Common myeloid progenitor, CD34-positive (primary cell): ENCODE measurements at places on chromosomes 5 and 9.

DNA sequence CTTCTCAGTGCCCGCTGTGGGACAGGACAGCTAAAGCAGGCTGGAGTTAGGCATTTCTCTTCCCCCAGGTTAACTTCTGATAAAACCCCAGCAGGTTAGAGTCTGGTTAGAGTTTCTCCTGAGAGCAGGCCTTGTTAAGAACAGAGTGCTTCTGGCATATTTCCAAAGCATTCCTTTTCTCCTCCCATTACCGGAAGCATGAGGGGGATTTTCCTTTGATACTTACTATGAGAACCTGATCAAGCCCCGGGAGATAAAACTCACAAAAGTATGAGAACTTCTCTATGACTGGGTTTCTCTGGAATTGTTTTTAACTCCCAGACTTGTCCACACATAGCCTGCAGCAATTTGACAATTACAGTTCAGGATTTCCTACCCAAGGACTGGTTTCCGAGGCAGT is 77.4 kb upstream of the MAST4 start:
- H3K4me1 ChIP-seq: no peaks in the 10 kb centered on the region
- no peak for DNase-seq
- no peak overlapping the region for H3K4me3 ChIP-seq
- no peaks in the 10 kb centered on the region for H3K36me3 ChIP-seq
- H3K27ac ChIP-seq: no peak overlapping the region

- H3K27ac ChIP-seq: peak overlapping the region; percentile 27
- no peak overlapping the region for H3K4me3 ChIP-seq
- H3K36me3 ChIP-seq: peaks cover 62% of the 10 kb centered on the region
- no peaks in the 10 kb centered on the region for H3K4me1 ChIP-seq
Observed at GRCh38 chr5:55344392-55344992, 36.7 kb downstream of the MTREX start.

DNA sequence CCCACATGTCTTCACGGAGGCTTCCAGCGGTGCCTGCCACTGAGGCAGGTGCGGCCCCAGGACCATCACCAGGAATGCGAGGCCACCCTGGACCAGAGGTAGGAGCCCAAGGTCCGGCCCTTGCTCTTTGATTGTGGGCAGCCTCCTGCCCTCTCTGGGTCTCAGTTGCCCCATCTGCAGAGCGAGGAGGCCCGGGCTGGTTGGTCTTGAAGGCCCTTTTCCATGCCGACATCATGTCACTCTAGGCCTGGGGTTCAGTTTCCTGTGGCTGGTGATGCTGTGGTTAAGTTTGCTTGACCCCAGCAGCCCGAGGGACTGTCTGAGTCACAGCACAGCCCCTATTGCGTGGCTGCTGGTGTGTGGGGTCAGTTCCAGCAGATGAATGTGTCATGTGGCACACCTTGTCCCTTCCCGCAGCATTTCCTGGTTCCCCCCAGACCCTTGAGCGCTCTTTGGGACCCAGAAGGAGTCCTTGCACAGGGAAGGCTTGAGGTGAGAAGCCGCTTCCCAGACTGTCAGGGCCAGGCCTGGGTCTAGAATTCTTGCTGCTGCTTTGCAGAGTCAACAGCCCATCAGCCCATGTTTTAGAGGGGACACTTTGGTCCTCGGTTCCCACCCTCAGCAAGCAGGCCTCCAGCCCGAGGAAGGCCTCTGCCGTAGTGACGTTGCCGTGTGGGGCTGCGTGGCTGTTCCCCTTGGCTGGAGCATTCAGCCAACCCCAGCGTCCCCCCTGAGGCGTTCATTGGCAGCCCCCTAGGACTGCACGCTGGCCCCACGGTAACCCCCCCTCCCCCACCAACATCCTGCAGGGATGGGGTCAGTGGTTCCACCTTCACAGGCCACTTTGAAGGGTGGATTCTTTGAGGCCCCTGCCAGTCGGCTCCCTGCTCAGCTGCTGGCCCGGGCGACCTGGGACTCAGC is 31.0 kb upstream of the HMCN2 start:
- H3K4me1 ChIP-seq: peaks cover 4% of the 10 kb centered on the region
- H3K27me3 ChIP-seq: no peaks in the 10 kb centered on the region
- H3K36me3 ChIP-seq: no peaks in the 10 kb centered on the region
- H3K27ac ChIP-seq: no peak overlapping the region
- DNase-seq: no peak
- H3K4me3 ChIP-seq: no peak overlapping the region

GRCh38 chr9:130311408-130312140 is 46.0 kb downstream of the HMCN2 start:
- H3K27ac ChIP-seq: no peak overlapping the region
- H3K4me1 ChIP-seq: no peaks in the 10 kb centered on the region
- DNase-seq: no peak
- no peaks in the 10 kb centered on the region for H3K36me3 ChIP-seq

GRCh38 chr9:93954434-93955061 is 607 bp downstream of the BARX1 start:
- no peaks in the 10 kb centered on the region for H3K36me3 ChIP-seq
- peaks cover 67% of the 10 kb centered on the region for H3K27me3 ChIP-seq
- peaks cover 62% of the 10 kb centered on the region for H3K4me1 ChIP-seq
- H3K4me3 ChIP-seq: no peak overlapping the region

DNA sequence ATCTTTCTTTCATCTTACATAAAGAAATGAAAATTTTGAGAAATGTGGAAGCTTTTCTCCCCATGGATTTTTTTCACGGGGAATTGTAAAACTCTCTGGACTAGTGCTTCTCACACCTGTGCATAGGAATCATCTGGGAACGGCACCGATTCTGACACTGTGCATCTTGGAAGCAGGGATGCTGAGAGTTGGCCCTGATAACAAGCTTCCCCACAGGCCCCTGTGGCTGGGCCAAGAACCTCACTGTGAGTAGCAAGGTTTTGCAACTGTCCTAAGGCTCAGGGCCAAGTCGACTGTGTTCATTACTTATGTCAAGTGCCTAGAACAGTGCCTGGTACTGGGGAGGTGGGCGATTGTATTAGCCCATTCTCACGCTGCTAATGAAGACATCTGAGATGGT is 107.9 kb upstream of the ICE1 start:
- no peak overlapping the region for H3K27ac ChIP-seq
- no peaks in the 10 kb centered on the region for H3K4me1 ChIP-seq
- no peaks in the 10 kb centered on the region for H3K36me3 ChIP-seq
- no peaks in the 10 kb centered on the region for H3K27me3 ChIP-seq
- H3K4me3 ChIP-seq: no peak overlapping the region

DNA sequence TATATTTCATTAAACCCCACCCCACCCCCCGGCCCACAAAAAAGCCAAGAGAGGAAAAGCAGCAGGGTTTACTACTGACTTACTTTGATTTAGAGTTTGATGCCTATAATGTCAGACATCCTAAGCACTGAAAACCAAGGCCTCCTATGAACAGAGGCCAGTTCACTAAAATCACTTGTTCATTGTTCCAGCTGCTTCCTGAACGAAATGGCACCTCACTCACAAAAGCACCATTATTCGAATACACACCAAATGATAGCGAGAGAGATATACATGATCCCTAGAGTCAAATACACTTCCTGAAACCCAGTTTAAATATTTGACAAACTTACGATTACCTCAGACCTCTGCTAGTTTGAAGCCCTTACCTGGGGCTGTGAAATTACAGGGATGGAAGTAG is 66.6 kb downstream of the LPAR1 start:
- H3K4me1 ChIP-seq: peaks cover 3% of the 10 kb centered on the region
- no peak overlapping the region for H3K27ac ChIP-seq

- H3K4me1 ChIP-seq: peaks cover 15% of the 10 kb centered on the region
- peak overlapping the region; percentile 5 for H3K4me3 ChIP-seq
- peaks cover 24% of the 10 kb centered on the region for H3K27me3 ChIP-seq
- no peak overlapping the region for H3K27ac ChIP-seq
- no peak for DNase-seq
Observed at GRCh38 chr9:124477211-124477647, 27.0 kb downstream of the ADGRD2 start.

DNA sequence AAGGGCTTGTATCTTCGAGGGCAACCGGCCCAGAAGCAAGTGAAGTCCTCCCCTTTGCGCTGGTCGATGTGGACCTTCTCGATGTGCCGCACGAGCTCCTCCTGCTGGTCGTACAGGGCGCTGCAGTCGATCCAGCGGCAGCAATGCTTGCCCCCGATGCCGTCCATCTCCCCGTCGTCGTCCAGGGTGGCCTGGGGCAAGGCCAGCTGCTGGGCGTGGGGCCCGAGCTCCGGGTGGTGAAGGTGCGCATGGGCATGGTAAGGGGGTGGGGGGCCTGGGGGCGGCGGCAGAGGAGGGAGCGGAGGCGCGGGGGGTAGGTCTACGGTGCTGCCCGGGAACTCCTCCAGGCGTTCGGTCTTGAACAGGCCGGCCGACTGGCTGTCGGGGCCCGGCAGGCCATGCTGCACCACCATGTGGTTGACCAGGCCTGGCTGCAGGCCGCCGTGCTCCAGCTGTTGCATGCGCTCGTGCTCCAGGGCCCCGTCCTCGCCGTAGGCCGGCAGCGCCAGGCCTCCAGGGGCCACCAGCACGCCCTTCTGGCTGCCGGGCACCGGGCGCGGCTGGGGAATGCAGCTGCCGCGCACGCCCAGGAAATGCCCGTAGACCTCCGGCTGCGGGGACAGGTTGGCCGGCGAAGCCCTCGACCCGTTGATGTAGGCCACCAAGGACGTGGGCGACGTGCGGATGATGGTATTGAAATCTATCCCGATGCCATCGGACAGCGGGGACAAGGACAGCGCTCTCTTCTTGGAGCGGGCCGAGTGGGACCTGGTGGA is 181.8 kb downstream of the GLIS3 start:
- H3K27ac ChIP-seq: no peak overlapping the region
- no peaks in the 10 kb centered on the region for H3K27me3 ChIP-seq
- H3K4me3 ChIP-seq: no peak overlapping the region
- DNase-seq: peak; percentile 36

DNA sequence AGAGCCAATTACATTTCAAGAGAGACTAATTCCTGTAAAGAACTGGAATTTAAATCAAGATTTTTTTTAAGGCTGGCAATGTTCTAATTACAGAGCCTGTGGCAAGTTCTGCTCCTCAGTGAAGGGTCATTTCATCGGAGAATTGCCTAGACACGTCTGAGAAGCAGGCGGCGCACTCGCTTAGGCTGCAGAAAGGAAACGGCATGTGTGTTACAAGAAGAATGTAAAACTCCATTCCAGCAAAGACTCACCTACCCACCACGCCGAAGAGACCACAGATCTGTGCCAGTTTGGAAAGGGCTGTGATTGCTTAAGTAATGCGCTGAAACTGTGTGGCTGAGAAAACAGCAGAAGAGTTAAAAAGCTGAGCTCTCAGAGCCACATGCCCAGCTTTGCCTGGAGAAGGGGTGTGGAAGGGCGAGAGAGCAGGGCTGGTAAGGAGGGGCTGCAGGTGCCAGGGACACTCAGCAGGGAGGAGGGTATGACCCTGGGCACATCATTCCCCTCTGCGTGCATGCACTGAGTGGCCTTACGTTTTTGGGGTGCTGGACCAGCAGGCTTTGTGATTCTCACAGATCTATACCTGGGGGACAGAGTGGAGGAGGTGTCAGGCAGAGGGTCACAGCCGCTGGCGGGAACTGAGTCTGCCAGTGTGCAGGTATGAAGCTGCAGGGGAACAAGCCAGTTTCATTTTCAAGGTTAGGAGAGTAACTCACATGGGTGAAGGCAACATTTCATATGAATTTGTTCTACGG is 17.8 kb upstream of the SLC25A51 start:
- H3K4me1 ChIP-seq: no peaks in the 10 kb centered on the region
- H3K4me3 ChIP-seq: no peak overlapping the region
- H3K27ac ChIP-seq: no peak overlapping the region
- no peaks in the 10 kb centered on the region for H3K36me3 ChIP-seq
- no peaks in the 10 kb centered on the region for H3K27me3 ChIP-seq
- DNase-seq: no peak

DNA sequence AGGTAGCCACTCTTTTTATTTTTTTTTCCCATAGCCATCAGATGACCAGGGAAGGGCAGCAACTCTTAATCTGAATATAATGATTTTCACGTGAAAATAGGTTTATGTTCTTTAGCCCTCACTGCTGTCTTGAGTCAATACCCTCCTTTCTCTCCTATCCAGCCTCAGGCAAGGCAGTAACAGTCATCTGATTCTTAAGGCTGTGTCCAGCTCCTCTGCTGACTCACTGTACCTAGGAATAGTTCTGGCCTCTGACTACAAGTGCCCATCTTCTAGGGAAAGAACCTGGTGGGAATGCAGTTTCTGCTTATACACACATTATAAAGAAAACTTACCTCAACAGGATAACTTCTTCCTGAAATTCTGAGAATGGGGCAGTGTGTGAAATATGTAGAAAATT is 30.7 kb downstream of the DHX29 start:
- no peak for DNase-seq
- peaks cover 22% of the 10 kb centered on the region for H3K36me3 ChIP-seq
- H3K4me1 ChIP-seq: no peaks in the 10 kb centered on the region
- H3K27ac ChIP-seq: no peak overlapping the region
- no peak overlapping the region for H3K4me3 ChIP-seq

- H3K27me3 ChIP-seq: no peaks in the 10 kb centered on the region
- H3K4me3 ChIP-seq: no peak overlapping the region
- H3K27ac ChIP-seq: no peak overlapping the region
- peaks cover 34% of the 10 kb centered on the region for H3K4me1 ChIP-seq
Observed at GRCh38 chr9:129400971-129401622, 219.8 kb downstream of the C9orf50 start.

DNA sequence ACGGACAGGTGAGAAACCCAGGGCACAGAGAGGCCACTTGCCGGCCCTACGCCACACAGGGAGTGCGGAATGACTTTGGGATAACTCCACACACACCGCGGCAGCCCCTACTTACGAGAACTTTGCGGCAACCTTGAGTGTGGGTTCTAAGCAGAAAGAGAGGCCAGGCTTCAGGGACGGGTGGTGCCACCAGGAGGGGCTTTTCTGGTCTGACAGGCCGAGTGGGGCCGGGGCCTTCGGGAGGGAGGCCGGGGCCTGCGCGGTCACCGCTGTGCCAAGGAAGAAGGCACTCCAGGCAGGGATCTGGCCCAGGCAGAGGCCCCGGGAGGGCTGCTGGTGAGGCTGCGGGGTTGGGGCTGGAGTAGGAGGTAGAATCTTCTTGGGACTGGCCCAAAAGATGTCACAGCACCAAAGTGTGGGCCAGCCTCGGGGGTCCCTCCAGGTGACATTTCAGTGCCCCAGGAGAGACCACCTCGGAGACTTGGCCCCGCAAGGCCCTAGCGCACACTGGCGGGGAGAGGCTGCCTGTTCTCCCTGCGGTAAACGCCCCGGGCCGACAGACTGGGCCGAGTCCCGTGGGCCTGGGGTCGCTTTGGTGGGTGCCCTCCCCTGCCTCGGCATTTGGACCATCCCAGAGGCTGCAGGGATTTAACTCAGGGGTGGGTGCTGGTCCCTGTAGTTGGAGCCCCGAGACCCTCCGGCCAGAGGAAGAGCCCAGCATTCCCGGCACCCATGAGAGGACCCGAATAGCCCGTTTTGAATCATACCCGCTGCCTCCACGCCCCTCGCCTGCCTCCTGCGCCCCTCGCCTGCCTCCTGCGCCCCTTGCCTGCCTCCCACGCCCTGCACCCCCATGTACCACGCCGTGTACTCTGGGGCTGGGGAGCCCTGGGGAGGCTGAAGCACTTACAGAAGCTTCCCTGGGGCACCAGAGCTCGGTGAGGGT is 9.0 kb upstream of the RNU6ATAC start:
- peak overlapping the region; percentile 28 for H3K4me3 ChIP-seq
- H3K27ac ChIP-seq: no peak overlapping the region
- H3K27me3 ChIP-seq: no peaks in the 10 kb centered on the region
- peaks cover 43% of the 10 kb centered on the region for H3K4me1 ChIP-seq
- no peaks in the 10 kb centered on the region for H3K36me3 ChIP-seq
- DNase-seq: no peak

GRCh38 chr9:136273921-136274785 is 28.5 kb upstream of the QSOX2 start:
- no peaks in the 10 kb centered on the region for H3K36me3 ChIP-seq
- no peak overlapping the region for H3K27ac ChIP-seq
- H3K27me3 ChIP-seq: no peaks in the 10 kb centered on the region
- H3K4me1 ChIP-seq: no peaks in the 10 kb centered on the region
- no peak for DNase-seq

GRCh38 chr9:61665330-61665751 is 475.5 kb downstream of the SPATA31A7 start:
- H3K4me3 ChIP-seq: no peak overlapping the region
- no peak for DNase-seq
- no peak overlapping the region for H3K27ac ChIP-seq
- H3K4me1 ChIP-seq: no peaks in the 10 kb centered on the region
